ENCODE measurements at places on chromosomes 5 and 9. TPM values are rescaled to one million over a fixed set of nuclear protein-coding genes. Genes with fewer than 3 reads are reported as not detected.
A peak's percentile ranks its signal among the peaks of the same experiment; 100 is the strongest.

The DOCK8 gene
- total RNA-seq: not detected

DNA sequence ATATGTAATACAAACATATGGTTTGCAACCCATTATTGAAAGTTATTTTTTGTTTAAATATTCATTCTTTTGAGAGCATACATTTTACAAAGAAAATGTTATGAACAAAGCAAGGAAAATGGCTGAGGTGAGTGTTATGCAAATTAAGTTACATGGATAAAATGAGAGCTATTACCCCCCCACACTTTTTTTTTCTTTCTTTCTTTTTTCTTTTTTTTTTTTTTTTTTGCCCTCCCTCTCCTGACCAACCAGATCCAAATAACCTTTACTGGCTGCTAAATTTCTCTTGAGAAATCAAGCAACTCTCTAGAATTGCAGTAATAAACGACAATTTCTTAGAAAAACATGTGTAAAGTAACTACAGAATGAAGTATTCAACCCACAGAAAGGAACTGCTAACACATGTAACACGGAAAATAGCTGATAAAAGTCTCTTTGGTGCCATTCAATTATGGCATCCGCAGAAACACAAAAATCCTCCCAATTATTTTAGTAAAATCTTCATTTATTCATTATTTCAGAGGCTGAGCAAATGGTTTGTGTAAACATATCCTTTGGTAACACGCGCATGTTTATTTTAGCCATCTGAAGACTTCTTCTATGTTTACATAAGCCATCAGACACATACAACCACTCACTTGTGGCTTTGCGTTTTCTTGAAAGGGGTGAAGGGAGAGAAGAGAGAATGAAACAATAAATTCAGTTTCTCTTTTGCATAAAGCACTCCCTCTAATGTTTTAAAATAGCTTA is 216.1 kb downstream of the NFIB start:
- no peaks in the 10 kb centered on the region for H3K36me3 ChIP-seq
- no peaks in the 10 kb centered on the region for H3K27me3 ChIP-seq
- H3K27ac ChIP-seq: no peak overlapping the region
- no peak overlapping the region for H3K4me3 ChIP-seq
- no peak for DNase-seq
- peaks cover 14% of the 10 kb centered on the region for H3K4me1 ChIP-seq

The CCL21 gene
- not detected for total RNA-seq

- peaks cover 7% of the 10 kb centered on the region for H3K4me1 ChIP-seq
- DNase-seq: no peak
- H3K36me3 ChIP-seq: no peaks in the 10 kb centered on the region
- no peaks in the 10 kb centered on the region for H3K27me3 ChIP-seq
Measured at GRCh38 chr9:98573749-98574278, 134.9 kb downstream of the GABBR2 start.

DNA sequence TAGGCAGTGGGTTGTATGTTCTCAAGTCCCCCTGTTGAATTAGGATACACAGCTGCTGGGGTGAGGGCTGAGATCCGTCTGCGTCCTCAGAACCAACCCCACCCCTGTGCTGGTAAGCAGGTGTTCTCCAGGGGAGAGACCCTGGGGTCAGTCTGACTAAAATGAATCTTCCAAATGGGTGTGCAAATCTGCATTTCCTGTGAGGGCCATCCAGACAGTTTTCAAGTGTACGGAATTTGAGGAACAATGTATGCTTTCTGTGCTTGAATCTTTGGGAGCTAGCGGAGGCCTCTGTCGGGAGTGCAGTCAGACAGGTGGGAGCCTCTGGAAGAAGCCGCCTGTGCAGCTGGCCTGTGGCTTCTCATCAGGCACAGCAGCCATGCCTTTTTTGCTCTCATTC is 122.9 kb downstream of the MACROH2A1 start:
- no peak overlapping the region for H3K27ac ChIP-seq
- DNase-seq: no peak
- no peaks in the 10 kb centered on the region for H3K36me3 ChIP-seq
- H3K4me3 ChIP-seq: no peak overlapping the region
- H3K4me1 ChIP-seq: peaks cover 4% of the 10 kb centered on the region

DNA sequence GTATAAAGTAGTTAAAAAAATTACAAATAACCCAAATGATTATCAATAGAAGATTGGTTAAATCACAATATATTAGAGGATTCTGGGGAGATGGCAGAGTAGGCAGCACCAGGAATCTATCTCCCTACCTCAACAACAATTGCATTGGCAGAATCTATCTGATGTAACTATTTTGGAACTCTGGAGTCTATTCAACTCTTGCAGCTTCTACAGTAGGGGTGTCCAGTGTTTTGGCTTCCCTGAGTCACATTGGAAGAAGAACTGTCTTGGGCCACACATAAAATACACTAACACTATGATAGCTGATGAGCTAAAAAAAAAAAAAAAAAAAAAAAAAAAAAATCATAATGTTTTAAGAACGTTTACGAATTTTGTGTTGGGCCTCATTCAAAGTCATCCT is 29.2 kb upstream of the ECM2 start:
- H3K27ac ChIP-seq: peak overlapping the region; percentile 53
- no peaks in the 10 kb centered on the region for H3K36me3 ChIP-seq
- H3K4me3 ChIP-seq: no peak overlapping the region

GRCh38 chr9:5025416-5025815 is 40.3 kb downstream of the JAK2 start:
- DNase-seq: peak; percentile 6
- no peaks in the 10 kb centered on the region for H3K27me3 ChIP-seq

- peak; percentile 97 for DNase-seq
- no peaks in the 10 kb centered on the region for H3K36me3 ChIP-seq
- H3K27me3 ChIP-seq: no peaks in the 10 kb centered on the region
- 0 out of 2 replicates have a peak overlapping the region, but pooled peaks have one; percentile 26 for H3K4me3 ChIP-seq
- peaks cover 26% of the 10 kb centered on the region for H3K4me1 ChIP-seq
Measured at GRCh38 chr9:84170521-84171141, 169.9 kb downstream of the SLC28A3 start.

- no peaks in the 10 kb centered on the region for H3K36me3 ChIP-seq
- DNase-seq: no peak
- no peaks in the 10 kb centered on the region for H3K4me1 ChIP-seq
- H3K27me3 ChIP-seq: no peaks in the 10 kb centered on the region
Measured at GRCh38 chr5:161895514-161895913, 47.6 kb downstream of the GABRA1 start.

The LPAR1 gene
- total RNA-seq: 90.8 TPM

DNA sequence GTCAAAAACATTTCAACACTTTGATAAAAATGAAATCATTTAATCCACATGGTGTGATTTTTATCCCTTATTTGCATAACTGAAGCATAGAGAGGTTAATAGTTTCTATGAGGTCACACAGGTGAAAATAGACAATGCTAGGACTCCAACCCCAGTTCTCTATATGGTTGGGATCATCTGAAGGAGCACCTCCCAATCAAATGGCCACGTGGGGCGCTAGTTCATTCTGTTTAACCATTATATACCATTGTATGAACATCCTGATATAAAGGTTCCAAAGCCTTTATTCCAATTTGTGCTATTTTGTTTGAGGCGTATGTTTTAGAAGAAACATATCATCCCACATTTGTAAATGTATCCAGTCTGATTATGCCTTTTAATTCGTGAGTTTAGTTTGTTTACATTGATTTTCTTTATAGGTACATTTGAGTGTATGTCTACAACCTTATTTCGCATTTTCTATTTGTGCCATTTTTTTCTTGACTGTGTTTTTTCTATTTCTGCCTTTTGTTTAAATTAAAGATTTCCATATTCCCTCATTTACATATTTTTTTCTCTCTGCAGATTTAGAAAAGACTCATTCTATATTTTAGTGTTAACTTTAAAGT is 1092.0 kb downstream of the MAT2B start:
- no peaks in the 10 kb centered on the region for H3K27me3 ChIP-seq
- no peaks in the 10 kb centered on the region for H3K36me3 ChIP-seq
- H3K27ac ChIP-seq: no peak overlapping the region
- no peaks in the 10 kb centered on the region for H3K4me1 ChIP-seq
- no peak for DNase-seq

All from GM23248 (cell line).